NCI-H1105 treated with DMSO at 0.1 percent for 48 hours (cell line): ENCODE measurements at places on chromosomes 12 and 14.

DNA sequence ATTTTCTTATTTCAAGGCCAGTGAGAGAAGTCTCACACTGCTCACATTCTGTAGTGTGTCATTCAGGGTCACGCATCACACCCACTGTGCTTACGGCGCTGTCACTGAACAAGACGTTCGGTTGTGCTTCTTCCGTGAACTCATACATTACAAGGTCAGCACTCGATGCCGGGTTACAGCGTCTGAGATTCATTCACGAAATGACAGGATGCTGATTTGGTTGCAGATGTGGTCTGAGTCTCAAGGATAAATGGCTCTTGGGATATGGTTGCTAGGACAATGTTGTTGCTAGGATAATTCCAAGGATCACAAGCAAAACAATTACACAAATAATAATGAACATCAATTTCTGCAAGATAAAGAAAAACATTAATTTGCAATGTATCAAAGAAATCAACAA is 47.4 kb downstream of the STX2 start:
- DNase-seq, result no peak

- peak; percentile 9 for DNase-seq
Observed at GRCh38 chr14:102948698-102949061, 26.2 kb downstream of the AMN start.

DNA sequence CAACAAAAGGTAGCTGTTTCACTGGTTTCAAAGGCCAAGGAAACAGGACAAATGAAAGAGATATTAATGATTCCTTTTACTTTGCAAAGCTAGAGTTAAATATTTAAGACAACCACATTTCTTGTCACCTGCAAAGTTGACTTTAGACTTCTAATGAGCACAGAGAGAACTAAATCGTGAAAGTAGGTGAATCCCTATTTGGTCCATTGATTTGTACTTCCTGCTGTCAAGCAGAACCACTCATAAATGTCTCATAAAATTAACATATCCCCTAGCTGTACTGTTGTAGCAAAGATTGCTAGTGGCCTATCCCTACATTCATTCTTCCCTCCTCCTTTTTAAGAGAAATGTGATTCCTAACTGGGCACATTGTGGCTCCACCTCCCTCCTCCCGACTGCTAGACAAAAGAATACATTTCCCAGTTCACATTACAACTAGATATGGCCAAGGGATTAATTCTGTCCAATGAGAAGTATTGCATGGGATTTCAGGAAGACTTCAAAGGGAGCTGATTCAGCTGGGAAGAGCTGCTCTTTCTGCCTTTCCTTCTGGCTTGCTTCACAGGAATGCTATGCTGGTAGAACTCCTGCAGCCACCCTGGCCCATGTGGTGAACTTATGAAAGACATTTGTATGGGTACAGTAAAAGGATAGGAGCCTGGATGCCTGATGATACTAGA is 227.5 kb upstream of the ABCD2 start:
- no peak for DNase-seq

DNA sequence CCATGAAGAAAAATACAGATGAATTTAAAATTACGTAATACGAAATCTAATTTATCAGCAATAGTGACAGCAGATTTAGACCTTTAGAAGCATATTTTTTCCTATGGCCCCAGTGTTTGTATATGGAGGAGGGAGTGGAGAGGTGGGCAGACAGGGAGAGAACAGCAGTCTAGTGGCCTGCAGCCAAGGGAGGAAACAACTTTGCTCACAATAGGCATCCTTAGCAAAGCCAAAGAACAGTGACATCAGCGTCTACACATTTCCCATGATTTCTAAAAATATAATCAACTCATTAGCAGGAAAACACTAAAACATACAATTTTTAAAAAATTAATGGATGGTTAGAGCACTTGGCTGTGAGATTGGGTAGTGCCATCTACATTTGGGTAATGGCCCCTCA is 622.6 kb upstream of the ATP2B1 start:
- no peak for DNase-seq

- DNase-seq, result peak; percentile 92
Observed at GRCh38 chr12:8566525-8566924, 25.8 kb upstream of the CLEC4E start.

DNA sequence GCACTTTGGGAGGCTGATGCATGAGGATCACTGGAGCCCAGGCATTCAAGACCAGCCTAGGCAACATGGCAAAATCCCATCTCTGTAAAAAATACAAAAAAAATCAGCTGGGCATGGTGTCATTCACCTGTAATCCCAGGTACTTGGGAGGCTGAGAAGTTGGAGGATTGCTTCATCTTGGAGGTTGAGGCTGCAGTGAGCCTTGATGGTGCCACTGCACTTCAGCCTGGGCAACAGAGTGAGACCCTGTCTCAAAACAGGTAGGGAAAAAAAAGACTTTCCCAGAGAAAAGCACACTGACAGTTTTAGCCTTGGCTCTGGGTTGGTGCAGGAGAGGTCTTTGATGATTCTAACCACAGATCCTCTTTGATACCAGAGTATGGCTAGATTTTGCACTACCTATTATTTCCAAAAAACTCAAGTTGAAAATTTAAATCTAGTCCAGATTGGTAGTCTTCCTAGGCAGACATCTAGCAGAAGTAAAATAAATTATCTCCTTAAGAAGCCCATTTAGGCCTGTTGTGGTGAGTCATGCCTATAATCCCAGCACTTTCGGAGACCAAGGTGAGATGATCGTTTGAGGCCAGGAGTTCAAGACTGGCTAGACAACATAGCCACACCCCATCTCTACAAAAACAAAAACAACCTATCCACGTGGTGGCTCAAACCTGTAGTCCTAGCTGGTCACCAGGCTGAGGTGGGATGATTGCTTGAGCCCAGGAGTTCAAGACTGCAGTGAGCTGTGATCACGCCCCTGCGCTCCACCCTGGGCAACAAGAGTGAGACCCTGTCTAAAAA is 18.6 kb downstream of the LARP4 start:
- no peak for DNase-seq

DNA sequence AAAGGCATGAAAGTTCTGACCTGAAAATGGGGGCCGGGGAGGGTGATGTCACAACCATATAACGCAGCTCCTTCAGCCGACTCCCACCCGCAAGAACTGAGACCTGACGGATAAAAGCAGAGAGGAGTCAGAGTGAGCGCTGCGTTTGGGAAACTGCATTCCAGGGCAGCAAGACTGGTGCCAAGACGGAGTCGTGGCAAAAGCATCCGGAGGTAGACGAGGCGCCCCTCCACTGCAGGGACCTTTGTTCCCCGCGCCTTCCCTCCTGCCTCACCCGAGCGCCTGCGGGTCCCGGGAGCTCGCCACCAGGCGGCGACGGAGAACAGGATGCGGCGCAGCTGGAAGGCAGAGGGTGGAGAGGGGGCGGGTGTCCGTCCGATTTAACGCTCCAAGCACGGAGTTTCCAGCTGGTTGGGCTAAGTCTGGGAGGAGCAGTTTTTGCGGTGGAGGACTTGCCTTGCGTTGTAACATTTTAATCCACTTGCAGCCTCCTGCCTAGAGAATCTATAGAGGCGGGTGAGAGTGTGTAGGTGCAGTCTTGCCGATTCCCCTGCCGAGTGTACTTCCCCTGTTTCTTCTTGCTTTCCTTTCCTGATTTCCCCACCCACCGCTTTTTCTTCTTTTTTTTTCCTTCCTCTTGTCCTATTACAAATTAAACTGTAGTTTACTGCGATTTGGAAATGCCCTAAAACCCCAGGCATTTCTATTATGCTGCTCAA is 1.2 kb upstream of the CPNE8 start:
- DNase-seq, result peak; percentile 61

- no peak for DNase-seq
Observed at GRCh38 chr12:54605138-54605970, 16.9 kb upstream of the PPP1R1A start.
